ENCODE measurements at places on chromosomes 11 and 22. TPM values are rescaled to one million over a fixed set of nuclear protein-coding genes. Genes with fewer than 3 reads are reported as not detected.

CD3D gene
- total RNA-seq, result not detected

BEST1 gene
- 0.39 TPM for total RNA-seq

OR51E2 gene
- not detected for total RNA-seq

TAF6L gene
- total RNA-seq, result 38.8 TPM

HORMAD2 gene
- not detected for total RNA-seq

DNA sequence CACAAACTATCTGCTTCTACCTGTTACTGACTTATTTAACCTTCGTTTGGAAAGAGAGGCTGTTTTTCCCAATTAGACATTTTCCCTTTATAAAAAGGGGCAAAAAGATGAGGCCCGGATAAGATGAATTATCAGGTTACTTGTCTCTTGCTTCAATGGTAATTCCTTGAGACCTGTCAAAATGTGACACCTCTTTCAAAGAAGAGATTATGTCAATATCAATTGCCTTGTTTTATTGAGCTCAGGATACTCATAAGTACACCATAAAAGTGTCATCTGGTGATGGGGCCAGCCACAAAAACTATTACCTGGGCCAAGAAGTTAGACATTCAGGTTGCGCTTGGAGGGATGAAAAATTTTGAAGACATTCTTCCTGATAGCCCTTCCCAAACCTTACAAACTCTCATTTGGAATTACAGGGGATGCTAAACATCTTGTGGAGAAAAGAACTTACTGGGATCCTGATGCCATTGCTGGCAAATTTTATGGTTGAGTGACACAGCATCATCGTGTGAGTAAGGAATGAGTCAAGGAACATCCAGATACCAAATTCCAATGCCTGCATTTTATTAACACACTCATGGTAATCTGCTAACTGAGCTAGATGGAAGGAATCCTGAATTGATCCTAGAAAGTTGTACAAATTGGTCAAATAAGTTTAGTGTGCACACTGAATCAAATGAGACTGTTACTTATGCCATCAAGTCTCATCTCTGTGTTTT, 1071.2 kb downstream of the LRRC4C start:
- no peak for DNase-seq
- no peaks in the 10 kb centered on the region for H3K4me1 ChIP-seq
- H3K36me3 ChIP-seq, result no peaks in the 10 kb centered on the region
- no peak overlapping the region for H3K4me3 ChIP-seq
- H3K27me3 ChIP-seq, result no peaks in the 10 kb centered on the region
- no peak overlapping the region for H3K27ac ChIP-seq

DNA sequence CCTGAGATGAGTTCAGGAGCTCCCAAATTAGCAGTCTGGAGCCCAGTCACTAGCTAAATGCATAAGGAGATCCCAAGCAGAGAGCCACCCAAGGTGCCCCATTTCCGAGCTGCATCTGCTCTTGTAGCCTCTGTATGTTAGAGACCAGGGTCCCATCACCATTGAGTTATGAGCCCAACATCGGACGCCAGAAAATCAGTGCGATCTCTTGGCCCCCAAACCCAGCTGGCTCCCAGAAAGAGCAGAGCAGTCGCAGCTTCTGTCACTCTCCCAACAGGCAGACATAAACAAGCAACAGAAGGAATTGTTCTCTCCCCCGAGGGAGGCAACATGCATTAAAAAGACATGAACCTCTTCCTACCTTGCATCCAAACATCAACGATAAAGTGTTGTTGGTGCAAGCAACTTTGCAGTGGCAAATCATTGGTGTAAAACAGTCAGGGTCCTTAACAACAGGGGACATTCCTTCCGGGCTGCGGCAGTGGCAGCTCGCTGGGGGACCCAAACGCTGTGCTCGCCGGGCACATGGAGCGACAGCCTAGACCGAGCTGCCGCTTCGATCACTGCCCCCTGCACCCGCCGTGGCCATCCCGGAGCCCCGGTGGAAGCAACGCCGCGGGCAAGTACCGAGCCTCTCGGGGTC, 907.1 kb downstream of the DLG2 start:
- no peaks in the 10 kb centered on the region for H3K4me1 ChIP-seq
- H3K4me3 ChIP-seq, result peak overlapping the region; percentile 43
- peaks cover 6% of the 10 kb centered on the region for H3K27me3 ChIP-seq
- no peak overlapping the region for H3K27ac ChIP-seq

- H3K4me1 ChIP-seq, result no peaks in the 10 kb centered on the region
- no peak overlapping the region for H3K27ac ChIP-seq
- DNase-seq, result peak; percentile 79
Measured at GRCh38 chr11:109697140-109697843, 275.3 kb downstream of the C11orf87 start.

DNA sequence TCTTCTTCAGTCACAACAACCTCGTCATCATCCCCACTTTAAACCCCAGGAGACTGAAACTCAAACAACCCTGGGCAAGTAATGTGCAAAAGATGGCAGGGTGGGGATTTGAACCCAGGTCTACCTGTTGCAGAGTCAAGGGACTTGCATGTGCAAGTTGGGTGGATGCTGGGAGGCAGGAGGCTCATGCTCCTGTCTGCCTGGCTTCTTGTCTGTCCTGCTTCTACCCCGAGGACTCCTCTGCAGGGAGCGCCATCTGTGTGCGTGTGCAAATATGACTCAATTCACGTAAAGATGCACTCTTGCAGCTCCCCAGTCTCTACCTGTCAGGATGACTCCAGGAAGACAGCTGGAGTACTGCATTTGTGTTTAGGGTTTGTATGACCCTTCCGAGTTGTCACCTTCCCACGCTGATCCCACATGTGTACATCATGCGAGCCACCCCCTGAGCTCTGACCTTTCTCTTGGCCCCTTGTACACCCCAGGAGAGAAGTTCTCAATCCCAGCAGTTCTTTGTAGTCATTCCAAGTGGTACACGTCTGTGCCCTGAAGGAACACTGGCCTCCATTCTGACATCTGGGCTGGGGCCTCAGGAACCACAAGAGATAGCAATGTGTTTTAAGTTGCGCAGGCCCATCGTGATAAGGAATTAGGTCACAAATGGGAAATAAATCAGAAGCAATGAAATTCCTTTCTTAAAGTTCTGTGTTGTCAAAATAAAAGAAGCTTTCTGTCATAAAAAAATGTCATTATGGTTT, 95.7 kb downstream of the CWC15 start:
- no peaks in the 10 kb centered on the region for H3K4me1 ChIP-seq
- H3K27ac ChIP-seq, result no peak overlapping the region
- no peaks in the 10 kb centered on the region for H3K36me3 ChIP-seq

- H3K27me3 ChIP-seq, result no peaks in the 10 kb centered on the region
- H3K27ac ChIP-seq, result no peak overlapping the region
- H3K36me3 ChIP-seq, result no peaks in the 10 kb centered on the region
- no peak for DNase-seq
Measured at GRCh38 chr11:64841592-64842365, 2.7 kb downstream of the CDC42BPG start.

DNA sequence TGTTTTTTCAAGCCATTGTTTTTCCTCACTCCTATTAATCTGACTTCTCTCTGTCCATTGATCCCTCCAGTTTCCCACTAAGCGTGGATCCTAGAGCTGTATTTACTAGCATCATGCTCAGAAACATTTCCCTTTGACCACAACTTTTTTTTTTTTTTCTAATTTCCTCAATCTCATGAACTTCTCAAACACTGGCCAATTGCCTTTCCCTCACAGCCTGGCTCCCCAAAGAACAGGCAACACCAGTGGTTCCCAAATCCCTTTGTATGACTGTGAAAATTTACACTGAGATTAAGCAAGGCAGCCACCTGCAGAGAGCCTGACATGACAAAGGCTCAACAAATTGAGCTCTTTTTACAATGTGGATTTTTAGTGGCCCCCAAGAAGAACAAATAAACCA, 1.4 kb upstream of the TPP1 start:
- H3K36me3 ChIP-seq, result peaks cover 9% of the 10 kb centered on the region
- no peaks in the 10 kb centered on the region for H3K4me1 ChIP-seq
- no peaks in the 10 kb centered on the region for H3K27me3 ChIP-seq

- no peaks in the 10 kb centered on the region for H3K36me3 ChIP-seq
- no peaks in the 10 kb centered on the region for H3K27me3 ChIP-seq
- H3K4me1 ChIP-seq, result peaks cover 9% of the 10 kb centered on the region
Measured at GRCh38 chr11:132648851-132649250, 883.5 kb downstream of the OPCML start.

DNA sequence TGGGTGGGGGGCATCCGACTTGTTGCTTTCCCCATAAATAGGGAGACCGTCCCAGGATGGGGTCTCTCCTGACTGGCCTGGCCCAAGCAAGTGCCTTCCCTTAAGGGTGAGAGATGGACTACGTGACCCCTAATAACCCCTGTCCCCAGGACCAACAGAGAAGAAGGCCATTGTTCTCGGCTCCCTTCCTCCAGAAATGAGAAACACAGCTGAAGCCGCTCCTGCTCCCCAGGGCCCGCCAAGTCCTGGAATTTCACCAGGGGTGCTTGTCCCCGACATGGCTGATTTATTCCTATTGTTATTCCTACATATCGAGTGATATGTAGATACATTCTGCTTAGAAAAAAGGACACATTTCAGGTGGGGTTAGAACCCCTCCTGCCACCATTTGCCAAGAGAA, 100.8 kb downstream of the TP53I11 start:
- no peaks in the 10 kb centered on the region for H3K27me3 ChIP-seq
- no peaks in the 10 kb centered on the region for H3K4me1 ChIP-seq
- H3K4me3 ChIP-seq, result no peak overlapping the region

DNA sequence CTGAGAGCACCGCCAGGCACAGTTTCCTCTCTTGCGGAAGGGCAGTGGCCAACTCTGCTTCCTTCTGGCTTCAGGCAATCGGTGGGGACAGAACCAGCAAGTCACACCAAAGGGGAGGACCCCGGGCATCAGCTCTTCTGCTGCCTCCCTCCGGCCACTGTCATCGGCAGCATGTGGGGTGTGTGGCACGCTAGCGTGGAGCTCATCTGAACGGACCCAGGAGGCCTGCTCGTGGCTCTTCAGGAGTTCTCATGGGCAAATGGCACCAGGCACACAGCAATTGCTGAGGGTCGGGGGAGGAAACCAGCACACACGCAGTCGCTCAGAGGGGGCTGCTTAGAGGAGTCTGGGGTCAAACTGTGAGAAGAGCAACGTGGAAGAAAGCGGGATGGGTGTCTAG, 26.9 kb downstream of the B3GAT1 start:
- H3K27me3 ChIP-seq, result no peaks in the 10 kb centered on the region
- no peaks in the 10 kb centered on the region for H3K36me3 ChIP-seq
- H3K4me3 ChIP-seq, result no peak overlapping the region
- no peak overlapping the region for H3K27ac ChIP-seq

GRCh38 chr22:33875316-33875715, 45.0 kb downstream of the LARGE1 start:
- no peak overlapping the region for H3K4me3 ChIP-seq
- H3K27ac ChIP-seq, result no peak overlapping the region
- no peaks in the 10 kb centered on the region for H3K4me1 ChIP-seq

DNA sequence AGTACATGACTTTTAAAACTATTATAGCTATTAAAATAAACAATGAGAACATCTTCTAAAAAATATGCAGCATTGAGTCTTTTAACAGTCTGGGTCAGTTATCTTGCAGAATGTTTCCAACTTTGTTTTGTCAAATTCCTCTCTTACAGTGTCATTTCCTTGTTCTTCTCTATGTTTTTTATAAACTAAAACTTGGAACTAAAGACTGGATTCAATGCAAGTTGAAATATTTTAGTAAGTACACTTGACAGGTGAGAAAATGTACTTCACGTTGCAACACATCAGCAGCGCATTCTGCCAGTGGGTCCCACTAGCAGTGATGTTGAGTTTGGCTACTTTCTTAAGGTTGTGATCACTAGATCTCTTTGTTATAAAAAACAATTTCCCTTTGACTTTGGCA, 1407.6 kb upstream of the RAG2 start:
- H3K27me3 ChIP-seq, result no peaks in the 10 kb centered on the region
- H3K4me3 ChIP-seq, result no peak overlapping the region
- H3K4me1 ChIP-seq, result no peaks in the 10 kb centered on the region

- H3K27me3 ChIP-seq, result no peaks in the 10 kb centered on the region
- H3K27ac ChIP-seq, result no peak overlapping the region
- no peak for DNase-seq
- H3K4me3 ChIP-seq, result no peak overlapping the region
- H3K36me3 ChIP-seq, result peaks cover 11% of the 10 kb centered on the region
Measured at GRCh38 chr11:67604815-67605214, 1.9 kb upstream of the NDUFV1 start.

GRCh38 chr22:37335806-37336199, 53.5 kb downstream of the CYTH4 start:
- no peak for DNase-seq
- H3K36me3 ChIP-seq, result no peaks in the 10 kb centered on the region
- no peaks in the 10 kb centered on the region for H3K4me1 ChIP-seq
- no peak overlapping the region for H3K27ac ChIP-seq
- no peak overlapping the region for H3K4me3 ChIP-seq
- H3K27me3 ChIP-seq, result peaks cover 80% of the 10 kb centered on the region

GRCh38 chr11:9656864-9657263, 7.0 kb upstream of the SWAP70 start:
- no peak for DNase-seq
- no peaks in the 10 kb centered on the region for H3K4me1 ChIP-seq
- no peaks in the 10 kb centered on the region for H3K36me3 ChIP-seq

- H3K27ac ChIP-seq, result peak overlapping the region; percentile 99
- H3K4me3 ChIP-seq, result no peak overlapping the region
- peak; percentile 88 for DNase-seq
- H3K4me1 ChIP-seq, result peaks cover 75% of the 10 kb centered on the region
Measured at GRCh38 chr11:100739666-100740065, 52.6 kb downstream of the ARHGAP42 start.

GRCh38 chr11:1083621-1084551, 9.2 kb downstream of the MUC2 start:
- no peak overlapping the region for H3K27ac ChIP-seq
- H3K4me3 ChIP-seq, result no peak overlapping the region
- H3K36me3 ChIP-seq, result no peaks in the 10 kb centered on the region
- H3K27me3 ChIP-seq, result no peaks in the 10 kb centered on the region
- no peaks in the 10 kb centered on the region for H3K4me1 ChIP-seq
- DNase-seq, result no peak

DNA sequence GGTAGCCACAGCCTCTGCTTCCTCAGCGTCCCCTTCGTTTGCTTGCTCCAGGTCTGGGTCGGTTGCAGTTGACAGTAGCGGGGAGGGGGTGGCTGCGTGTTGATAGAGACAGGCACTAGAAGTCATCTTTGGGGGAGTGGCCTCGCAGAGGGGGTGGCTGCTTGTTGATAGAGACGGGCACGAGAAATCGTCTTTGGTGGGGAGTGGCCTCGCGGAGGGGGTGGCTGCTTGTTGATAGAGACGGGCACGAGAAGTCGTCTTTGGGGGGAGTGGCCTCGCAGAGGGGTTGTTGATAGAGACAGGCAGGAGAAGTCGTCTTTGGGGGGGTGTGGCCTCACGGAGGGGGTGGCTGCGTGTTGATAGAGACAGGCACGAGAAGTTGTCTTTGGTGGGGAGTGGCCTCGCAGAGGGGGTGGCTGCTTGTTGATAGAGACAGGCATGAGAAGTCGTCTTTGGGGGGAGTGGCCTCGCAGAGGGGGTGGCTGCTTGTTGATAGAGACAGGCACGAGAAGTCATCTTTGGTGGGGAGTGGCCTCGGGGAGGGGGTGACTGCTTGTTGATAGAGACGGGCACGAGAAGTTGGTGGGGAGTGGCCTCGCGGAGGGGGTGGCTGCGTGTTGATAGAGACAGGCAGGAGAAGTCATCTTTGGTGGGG, 328.3 kb downstream of the TBC1D22A start:
- H3K4me1 ChIP-seq, result no peaks in the 10 kb centered on the region
- DNase-seq, result peak; percentile 70
- H3K27me3 ChIP-seq, result no peaks in the 10 kb centered on the region

GRCh38 chr11:6724013-6724412, 40.9 kb upstream of the MRPL17 start:
- H3K27ac ChIP-seq, result no peak overlapping the region
- H3K27me3 ChIP-seq, result no peaks in the 10 kb centered on the region
- H3K36me3 ChIP-seq, result no peaks in the 10 kb centered on the region
- no peaks in the 10 kb centered on the region for H3K4me1 ChIP-seq

Measured in cardiac muscle cell (in vitro differentiated cells and primary cell).